DND-41 (cell line): ENCODE measurements at places on chromosomes 16 and 17.
A peak's percentile ranks its signal among the peaks of the same experiment; 100 is the strongest.

- DNase-seq, result no peak
These were observed 28.5 kb downstream of the STAT5A start for GRCh38 chr17:42316755-42317154.

DNA sequence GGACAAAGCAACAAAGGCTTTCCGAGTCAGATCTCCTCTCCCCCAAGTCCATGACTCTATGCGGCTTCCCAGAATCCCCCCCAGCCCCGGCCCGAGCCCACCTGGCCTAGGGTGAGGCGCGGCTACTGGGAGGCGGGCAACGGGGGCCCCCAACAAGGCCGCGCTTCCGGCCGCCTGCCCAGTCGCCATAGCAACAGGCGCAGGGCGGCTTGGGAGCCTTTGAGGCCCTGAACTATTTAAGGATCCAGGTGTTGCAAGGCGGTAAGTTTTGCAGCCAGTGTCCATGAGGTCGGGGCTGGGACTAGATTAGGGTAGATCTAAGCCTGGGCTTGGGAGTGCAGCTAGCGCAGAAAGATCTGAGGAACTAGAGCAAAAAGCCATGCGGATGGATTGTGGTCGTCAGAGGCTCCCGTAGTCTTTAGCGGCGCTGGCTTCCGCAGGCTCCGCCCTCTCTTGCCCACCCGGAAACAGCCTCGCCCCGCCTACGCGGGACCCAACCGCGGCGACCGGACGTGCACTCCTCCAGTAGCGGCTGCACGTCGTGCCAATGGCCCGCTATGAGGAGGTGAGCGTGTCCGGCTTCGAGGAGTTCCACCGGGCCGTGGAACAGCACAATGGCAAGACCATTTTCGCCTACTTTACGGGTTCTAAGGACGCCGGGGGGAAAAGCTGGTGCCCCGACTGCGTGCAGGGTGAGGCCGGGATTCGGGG lies at the start of the genes KIAA0753 and TXNDC17:
Gene KIAA0753 (minus strand): TSS at position 176 of the 711 bp plus-strand sequence. CDS start 5,608 bp downstream, outside the sequence.
Gene TXNDC17 (plus strand): TSS at position 525 of the 711 bp plus-strand sequence. CDS start 23 bp downstream, at position 548.
- peak; percentile 92 for DNase-seq

DNA sequence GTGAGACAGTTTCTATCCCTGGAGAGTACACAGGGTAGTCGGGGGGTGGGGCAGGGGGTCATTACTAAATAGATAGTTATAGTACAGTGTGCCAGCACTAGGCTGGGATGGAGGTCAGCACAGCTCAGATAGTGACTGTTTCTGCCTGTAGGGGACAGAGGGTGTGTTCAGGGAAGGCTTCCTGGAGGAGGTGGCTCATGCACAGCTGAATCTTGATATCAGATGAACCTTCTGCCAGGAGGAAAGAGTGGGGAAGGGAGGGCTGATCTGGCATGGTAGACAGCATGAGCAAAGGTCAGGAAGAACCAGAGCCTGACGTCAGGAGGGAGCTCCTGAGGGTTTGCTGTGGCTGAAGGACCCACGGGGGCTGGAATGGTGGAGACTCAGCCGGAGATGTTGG lies 56.6 kb downstream of the OR1D5 start:
- DNase-seq, result no peak

DNA sequence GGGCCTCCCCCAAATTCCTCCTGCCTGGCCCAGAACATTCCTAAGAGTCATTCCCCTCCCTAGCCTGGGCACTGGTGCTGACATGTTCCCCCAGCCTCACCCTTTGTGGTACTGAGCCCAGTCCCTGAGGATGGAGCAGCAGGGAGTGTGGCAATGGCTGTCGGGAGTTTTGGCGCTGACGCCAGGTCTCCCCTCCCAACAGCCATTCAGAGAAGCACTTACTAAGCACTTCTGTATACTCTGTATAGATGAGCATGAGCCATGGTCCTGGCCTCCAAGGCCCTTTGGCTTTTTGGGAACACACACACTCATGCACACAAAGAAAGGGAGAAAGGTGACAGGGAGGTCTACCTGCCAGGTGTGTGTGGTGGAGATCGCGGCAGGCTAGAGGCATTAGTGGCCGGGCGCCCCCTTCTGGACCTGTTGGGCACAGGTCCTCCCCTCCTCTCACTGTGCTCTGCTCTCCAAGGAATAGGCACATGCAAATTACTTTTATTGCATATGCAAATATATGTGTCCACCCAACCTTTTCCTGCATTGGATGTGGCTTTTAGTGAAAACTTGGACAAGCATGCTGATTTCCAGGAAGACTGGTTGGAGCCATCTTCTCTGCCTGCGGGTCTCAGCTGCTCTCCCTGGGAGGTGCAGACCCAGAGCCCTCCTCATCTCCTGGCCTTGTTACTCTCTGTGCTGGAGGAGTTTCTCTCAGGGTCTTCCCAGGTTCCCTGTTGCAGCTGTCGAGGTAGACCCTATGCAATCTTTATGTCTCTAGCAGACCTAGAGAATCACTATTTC lies 17.4 kb upstream of the C17orf107 start:
- peak; percentile 26 for DNase-seq

DNA sequence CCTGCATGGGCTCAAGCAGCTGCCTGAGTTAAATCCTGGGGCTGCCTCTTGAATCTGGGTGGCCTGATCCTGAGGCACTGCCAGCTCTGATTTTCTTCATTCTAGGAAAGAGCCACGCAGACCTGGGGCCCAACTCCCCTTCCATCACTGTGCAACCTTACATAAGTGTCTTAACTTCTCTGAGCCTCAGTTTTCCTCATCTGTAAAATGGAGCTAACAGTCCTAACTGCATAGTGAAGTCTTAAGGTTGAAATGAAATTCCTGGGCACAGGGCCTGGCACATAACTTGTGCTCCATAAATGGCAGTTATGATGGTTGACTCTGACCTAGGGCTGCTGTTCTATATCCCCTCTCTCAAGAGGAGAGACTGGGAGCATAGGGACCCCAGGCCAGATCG lies 236.6 kb downstream of the GSG1L start:
- no peak for DNase-seq

- DNase-seq, result no peak
These were observed 134.7 kb downstream of the PMP22 start for GRCh38 chr17:15130426-15130825.

- DNase-seq, result no peak
These were observed 54.8 kb downstream of the VAC14 start for GRCh38 chr16:70746040-70746707.

- peak; percentile 39 for DNase-seq
These were observed 740 bp downstream of the NFATC2IP start for GRCh38 chr16:28951410-28951943.

DNA sequence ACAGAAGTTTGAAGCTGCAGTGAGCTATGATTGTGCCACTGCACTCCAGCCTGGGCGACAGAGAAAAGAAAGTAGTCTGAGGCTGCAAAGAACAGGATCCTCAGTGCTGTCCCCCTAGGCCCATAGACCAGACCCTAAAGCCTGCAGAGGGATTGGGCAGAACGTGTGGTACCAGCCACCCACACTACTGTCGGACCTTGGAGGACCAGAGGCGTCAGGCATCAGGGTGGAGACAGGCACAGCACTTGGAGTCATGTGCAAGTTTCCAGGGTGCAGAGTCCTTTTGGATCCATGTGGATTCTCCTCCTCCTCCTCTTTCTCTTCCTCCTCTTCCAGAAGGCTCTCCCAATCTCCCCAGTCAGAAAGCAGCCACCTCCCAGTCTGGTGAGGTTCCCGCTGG lies 2.2 kb downstream of the SDR42E2 start:
- no peak for DNase-seq
